GM23248 (cell line): ENCODE measurements at places on chromosomes 16 and 17. TPM values are rescaled to one million over a fixed set of nuclear protein-coding genes. Genes with fewer than 3 reads are reported as not detected.

Gene RCVRN
- not detected in 2 replicates for polyA plus RNA-seq

Gene FBXW10
- polyA plus RNA-seq: not detected in 2 replicates

Gene ZNF598
- polyA plus RNA-seq: 12.2 and 14.1 TPM in 2 replicates

Gene TP53I13
- polyA plus RNA-seq: 37.3 and 40.6 TPM in 2 replicates

Gene ABCA6
- 2.1 and 2.8 TPM in 2 replicates for polyA plus RNA-seq

Gene CMTM2
- not detected in 2 replicates for polyA plus RNA-seq

Gene VMP1
- 120 and 134 TPM in 2 replicates for polyA plus RNA-seq

Gene HOXB7
- 18.9 and 19.4 TPM in 2 replicates for polyA plus RNA-seq

Gene PFAS
- polyA plus RNA-seq: 14.8 and 16.0 TPM in 2 replicates

Gene CSH2
- polyA plus RNA-seq: not detected in 2 replicates

Gene TEKT1
- not detected in 2 replicates for polyA plus RNA-seq

Gene CD300LF
- polyA plus RNA-seq: not detected in 2 replicates

Gene GRAP
- polyA plus RNA-seq: not detected in 2 replicates

Gene ESRP2
- polyA plus RNA-seq: 0.34 TPM in 1 of 2 replicates, not detected in the other

Gene AANAT
- polyA plus RNA-seq: 0.72 TPM in 1 of 2 replicates, not detected in the other

Gene NOD2
- not detected in 2 replicates for polyA plus RNA-seq

Gene OR1F1
- polyA plus RNA-seq: not detected in 2 replicates

Gene CDRT15
- polyA plus RNA-seq: not detected in 2 replicates

Gene KRT9
- polyA plus RNA-seq: not detected in 2 replicates

Gene HS3ST3A1
- polyA plus RNA-seq: 39.2 and 39.5 TPM in 2 replicates

Gene SLC2A4
- polyA plus RNA-seq: 0.08 TPM in 1 of 2 replicates, not detected in the other

Gene ABCA3
- 0.47 and 0.64 TPM in 2 replicates for polyA plus RNA-seq

Gene ANKRD40CL
- polyA plus RNA-seq: not detected in 2 replicates

Gene CKLF
- polyA plus RNA-seq: 107 and 108 TPM in 2 replicates
